ENCODE measurements at places on chromosomes 5 and 9.

DNA sequence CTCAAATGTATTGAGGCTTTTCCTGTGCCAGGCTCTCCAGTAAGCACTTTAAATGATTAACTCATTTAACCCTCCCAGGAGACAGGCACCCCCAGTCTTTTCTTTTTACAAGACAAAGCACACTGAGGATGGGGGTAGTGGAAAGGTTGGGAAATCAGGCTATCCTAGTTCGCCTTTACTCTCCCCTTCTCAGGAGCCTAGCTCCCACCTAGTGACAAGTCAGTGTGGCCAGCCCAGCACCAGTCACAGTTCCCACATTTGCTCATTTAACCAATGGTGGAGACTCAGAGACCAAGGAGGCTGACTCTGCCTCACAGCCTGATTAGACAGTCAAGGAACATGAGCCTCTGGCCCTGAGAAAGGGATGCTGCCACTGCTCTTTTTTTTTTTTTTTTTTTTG, 3.5 kb downstream of the ALDH7A1 start:
- DNase-seq = no peak

- no peak for DNase-seq
Observed at GRCh38 chr9:109865521-109865920, 85.5 kb downstream of the PALM2AKAP2 start.

GRCh38 chr5:127088251-127088650, 14.9 kb upstream of the C5orf63 start:
- no peak for DNase-seq

DNA sequence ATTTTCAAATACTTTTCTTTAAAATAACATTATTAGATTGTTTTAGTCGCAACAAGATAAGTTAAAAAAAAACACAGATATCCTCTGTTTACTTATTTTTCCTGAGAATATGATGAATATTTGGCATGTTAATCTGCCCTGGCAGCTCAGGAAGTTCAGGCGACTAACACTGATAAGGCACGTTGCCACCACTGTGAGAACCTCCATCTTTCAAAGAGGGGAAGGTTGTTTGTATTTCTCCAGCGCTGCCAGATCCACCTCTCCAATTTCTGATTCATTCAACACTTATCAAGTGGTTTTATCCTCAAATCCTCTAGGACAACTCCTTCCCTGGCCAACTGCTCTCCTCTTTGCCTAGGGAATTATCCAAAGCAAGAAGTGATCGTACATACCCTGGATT, 21.8 kb downstream of the CTNNAL1 start:
- DNase-seq = no peak

- DNase-seq = no peak
Observed at GRCh38 chr9:31112491-31112890, 1272.0 kb upstream of the ACO1 start.

- DNase-seq = peak; percentile 48
Observed at GRCh38 chr9:83620841-83621636, 1.9 kb upstream of the IDNK start.

- no peak for DNase-seq
Observed at GRCh38 chr5:170252720-170253350, 20.1 kb downstream of the C5orf58 start.

DNA sequence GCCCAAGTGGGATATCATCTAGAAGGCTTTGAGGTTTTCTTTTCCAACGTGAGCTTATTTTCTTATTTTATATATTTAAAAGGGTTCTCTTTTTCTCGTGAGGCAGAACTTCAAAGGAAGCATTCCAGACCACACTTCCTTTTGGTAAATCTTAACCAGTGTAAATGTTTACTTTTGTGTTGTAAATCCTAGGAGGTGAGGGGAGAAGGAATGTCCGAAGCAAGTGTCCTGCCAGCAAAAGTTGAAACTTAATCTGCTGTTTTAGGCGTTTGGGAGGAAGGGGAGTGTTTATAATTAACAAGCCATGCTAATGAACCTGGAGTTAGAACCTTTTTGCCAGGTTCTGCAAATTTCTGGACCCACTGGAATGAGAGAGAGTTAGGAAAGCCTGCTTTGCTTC, 37.9 kb downstream of the WWC1 start:
- DNase-seq = no peak

GRCh38 chr9:40913096-40913719, 215.3 kb downstream of the FOXD4L6 start:
- no peak for DNase-seq

DNA sequence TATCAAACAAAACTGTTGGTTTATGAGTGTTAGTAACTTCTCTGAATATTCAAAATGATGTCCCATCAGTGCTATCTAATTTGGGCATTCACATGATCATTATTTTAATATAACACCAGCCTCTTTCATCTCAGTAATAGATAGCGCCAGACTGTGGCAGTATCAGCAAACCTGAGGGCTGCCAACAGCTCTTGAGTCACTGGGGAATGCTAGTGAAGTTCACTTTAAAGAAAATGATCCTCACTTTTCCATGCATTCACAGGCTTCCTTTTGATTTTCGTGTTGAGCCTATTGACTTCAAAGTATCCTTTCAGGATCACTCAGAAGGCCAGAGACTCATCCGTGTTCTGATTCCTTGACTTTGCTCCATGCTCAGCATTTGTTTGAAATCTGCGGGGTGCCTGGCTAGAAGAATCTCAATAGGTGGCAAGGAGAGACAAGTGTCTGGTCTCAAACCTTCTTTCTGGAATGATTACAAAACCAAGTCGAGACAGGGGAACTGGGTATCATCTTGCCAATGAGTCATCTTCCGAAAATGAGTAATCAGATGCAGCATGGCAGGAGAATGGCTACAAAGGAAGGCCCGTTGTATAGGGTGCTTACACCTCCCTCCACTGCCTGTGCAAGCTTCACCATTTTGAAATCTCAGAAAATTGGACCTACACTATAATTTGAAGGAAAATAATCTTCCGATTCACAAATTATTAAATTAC, 509.1 kb downstream of the RASEF start:
- DNase-seq = no peak

DNA sequence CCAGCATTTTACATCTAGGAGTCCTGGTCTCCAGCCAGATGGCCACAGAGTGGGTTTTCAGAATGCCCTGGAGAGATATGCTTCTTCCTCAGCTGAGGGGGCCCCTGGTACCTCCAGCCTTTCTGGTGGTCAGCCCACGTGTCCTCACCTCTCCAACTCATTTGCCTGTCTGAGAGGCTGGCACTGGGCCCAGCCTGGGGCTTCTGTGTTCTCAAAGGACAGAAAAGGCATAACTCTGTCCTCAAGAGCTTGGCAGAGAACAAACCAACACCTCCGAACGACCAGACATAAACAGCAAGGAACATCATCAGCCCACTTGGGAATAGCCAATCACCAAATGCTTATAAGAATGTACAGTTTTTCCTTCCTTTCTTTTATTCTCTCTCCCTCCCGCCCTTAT, 17.1 kb downstream of the ENG start:
- no peak for DNase-seq

DNA sequence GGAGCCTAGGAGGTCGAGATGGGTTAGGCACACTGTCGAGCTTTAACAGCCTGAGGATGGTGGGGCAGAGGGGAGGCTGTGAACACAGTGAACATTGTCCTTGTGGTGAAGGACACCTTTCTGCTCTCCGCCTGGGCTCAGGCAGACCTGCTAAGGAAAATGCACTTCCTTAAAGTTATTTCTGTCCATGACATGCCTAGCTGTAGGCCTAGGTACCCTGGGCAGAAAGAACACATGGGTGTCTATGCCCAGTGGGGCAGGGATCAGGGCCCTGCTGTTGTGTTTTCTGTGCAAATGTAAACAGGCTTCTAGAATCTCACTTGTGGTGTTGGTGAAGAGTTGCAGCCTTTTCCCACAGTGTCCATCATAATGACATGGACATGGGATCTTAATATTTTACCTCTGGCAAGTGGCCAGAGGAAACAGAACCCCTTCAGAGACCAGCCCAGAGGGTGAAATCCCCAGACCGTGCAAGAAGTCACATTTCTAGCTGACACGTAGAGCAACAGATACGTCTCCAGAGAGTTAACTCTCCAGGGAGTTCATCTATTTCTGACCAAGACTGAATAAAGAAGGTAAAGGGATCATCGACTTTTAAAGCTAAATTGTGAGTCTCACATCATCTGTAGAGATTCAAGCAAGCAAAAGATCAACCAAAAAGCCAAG, 79.2 kb downstream of the C9orf152 start:
- no peak for DNase-seq

DNA sequence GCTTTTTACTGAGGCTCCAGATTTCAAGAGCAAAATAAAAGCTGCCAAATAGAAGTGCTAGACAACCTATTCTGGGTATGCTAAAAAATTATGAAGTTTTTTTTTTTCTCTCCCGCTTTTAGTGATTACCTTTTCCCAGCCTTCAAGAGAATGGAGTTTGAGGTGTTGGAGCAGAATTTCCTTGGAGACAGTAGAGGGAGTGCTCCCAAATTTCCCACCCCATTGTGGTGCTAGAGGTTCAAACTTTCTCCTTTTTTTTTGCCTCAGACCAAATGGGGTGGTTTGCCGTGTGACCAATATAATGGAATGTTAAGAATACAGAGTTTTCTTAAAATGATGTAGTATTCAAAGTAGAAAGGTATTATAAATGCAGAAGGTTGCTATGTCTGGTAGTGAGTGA, 244.2 kb upstream of the RIOK2 start:
- no peak for DNase-seq

- DNase-seq = no peak
Observed at GRCh38 chr5:107272954-107273353, 397.8 kb downstream of the EFNA5 start.

- no peak for DNase-seq
Observed at GRCh38 chr5:138754699-138755057, 1.5 kb downstream of the CTNNA1 start.

GRCh38 chr5:74490814-74491213, 149.7 kb downstream of the ENC1 start:
- no peak for DNase-seq

DNA sequence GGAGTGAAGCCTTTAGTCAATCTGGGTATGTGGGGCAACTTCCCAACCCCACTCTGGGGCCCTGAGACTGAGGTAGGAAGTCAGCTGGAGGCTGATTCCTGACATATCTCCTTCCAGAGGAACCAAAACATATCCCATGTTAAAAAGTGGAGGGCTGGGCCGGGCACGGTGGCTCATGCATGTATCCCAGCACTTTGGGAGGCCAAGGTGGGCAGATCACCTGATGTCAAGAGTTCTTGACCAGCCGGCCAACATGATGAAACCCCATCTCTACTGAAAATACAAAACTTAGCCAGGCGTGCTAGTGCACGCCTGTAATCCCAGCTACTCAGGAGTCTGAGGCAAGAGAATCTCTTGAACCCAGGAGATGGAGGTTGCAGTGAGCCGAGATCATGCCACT, 44.0 kb downstream of the CXXC5 start:
- no peak for DNase-seq

GRCh38 chr5:92023141-92023471, 640.0 kb upstream of the ARRDC3 start:
- DNase-seq = no peak

DNA sequence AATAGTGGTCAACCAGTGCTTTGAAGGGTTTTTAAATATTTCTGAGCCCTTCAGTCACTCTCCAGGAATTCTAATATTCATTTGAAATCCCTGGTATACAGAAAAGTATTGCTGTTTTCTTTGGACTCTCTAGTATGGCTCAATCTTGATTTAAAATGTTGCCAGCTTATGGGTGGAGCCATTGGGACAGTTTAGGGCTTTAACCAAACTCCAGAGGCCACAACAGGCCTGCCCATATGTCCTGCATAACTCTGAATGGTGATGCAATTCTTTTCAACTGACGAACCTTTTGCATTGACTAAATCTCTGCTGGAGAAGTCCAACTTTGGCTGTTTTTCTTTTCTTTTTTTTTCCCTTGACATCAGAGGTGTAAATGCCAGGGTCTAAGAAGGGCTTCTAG, 10.3 kb upstream of the ANKHD1 start:
- DNase-seq = no peak

DNA sequence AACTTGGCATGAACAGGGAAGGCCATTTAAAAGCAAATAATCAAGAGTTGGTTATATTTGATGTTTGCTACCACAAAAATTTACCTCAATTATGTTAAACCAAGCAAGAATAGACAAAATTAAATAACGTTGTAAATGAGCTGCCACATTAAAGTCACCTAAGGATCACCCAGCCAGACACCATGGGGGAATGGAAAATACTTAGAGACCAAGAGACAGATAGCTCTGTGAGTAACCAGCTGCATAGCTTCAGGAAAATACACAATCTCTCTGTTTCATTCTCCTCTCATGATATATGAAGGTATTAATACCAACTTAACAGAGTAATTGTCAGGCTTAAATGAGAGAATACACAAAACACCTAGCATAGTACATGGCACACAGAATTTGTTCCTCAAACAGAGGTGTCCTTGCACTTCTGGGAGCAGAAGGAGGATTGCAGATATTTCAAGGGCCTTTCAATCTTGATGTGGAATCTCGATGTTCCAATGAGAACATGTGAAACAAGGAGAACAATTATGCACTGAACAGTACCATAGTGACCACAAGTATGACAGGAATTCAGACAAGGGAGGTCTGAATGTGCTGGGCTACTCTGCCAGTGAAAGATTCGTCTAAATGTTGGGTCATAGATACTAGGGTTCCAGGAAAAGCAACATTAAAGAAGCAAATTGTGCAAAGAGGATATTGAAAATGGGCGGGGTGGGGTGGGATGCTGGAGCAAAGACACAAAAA, 18.6 kb downstream of the JAKMIP2 start:
- DNase-seq = no peak

- DNase-seq = no peak
Observed at GRCh38 chr5:107951309-107951708, 280.6 kb upstream of the EFNA5 start.

DNA sequence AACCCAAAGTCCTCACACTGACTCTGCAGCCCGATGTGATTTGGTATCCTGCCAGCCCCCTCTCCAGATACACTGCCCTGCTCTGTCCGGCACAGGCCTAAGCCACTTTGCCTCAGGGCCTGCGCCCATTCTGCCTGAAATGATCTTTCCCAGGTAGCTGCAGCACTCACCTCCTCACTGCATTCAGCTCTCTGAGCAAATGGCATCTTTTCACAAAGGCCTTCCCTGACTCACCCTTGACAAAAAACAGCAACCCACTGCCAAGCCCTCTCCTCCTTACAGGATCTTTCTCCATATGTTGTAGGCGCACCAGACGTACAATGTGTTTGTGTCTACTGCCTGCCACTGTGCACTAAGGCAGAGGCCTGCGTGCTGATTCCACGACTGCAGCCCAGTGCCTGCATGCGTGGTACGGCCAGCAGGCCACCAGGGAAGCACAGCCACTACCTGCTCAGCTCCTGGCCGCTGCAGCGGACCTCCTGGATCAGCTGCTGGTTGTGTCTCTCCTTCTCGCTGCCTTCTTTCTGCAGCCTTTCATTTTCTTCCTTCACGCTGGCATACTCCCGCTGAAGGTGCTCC, 171.2 kb downstream of the CDK5RAP2 start:
- DNase-seq = no peak

- DNase-seq = no peak
Observed at GRCh38 chr9:69785757-69786156, 25.9 kb upstream of the PTAR1 start.

GRCh38 chr9:96565671-96566497, 53.8 kb downstream of the CDC14B start:
- DNase-seq = no peak

DNA sequence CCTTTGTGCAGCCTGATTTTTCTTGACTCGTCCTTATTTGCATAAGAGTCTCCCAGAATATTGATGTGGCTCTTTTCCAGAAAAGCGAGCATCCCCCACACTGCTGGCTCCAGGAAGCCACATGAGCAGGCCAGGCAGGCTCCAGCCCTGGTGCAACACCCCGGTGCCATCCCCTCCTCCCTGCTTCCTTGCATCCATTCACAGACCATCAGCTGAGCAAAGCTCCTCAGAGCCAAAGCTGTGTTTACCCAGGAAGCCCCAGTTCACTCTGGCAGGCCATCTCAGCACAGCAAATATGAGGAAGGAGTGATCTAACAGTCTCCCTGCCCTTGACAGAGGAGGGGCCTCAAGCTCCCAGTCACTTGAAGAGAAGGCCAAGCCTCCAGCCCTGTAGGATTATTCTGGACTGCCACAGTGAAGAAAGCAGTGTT, 34.4 kb downstream of the INSYN2B start:
- no peak for DNase-seq
